ENCODE measurements at places on chromosomes 1 and 21.

- DNase-seq: no peak
Observed at GRCh38 chr1:10025354-10025753, 7.4 kb upstream of the UBE4B start.

DNA sequence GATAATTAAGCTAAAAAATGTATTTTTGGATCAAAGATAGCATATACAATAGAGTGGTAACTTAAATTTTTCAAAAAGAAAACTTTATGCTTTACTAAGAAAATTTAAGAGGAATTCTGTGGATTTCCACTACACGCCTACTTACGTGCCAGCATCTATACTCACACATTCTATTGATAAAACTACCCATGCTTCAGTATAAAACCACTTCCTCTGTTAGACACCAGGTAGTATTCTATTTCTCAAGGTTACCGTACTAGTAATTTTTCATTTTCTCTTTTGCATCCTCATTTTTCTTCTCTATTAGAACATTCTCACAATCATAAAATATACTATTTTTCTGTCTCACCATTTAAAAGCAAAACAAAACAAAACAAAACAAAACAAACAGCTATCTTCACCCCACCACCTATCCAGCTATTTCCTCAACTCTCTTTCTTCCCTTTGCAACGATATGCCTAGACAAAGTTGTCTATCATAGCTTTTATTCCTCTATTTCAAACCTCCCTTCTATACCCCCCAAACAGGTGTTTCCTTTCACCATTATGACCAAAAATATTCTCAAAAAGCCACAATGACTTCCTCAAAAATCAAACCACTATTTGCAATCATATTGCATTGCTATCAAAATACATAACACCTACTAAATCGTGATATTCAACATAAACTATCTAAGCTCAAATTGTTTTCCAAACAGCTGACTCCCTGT is 1652.0 kb downstream of the MRPL39 start:
- DNase-seq: no peak

GRCh38 chr1:47545912-47546483 is 108.2 kb downstream of the FOXD2 start:
- DNase-seq: no peak

DNA sequence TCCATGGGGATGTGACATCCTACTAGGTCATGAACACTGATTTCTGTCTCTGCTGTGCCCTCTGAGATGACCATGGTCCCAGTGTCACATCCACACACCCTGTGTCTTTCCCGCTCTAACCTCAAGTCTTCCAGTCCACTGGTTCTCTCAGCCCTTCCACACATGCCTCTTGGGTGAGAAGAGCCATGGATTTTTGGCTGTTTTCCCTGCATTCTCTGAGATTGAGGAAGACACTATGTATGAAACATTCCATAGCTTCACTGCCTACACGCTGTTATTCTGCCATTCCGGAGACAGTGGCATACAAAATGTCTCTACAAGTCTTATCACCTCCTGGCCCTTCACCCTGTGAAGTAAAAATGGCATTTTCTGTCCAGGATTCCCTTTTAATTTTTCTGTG is 247.3 kb downstream of the BACH1 start:
- DNase-seq: no peak

DNA sequence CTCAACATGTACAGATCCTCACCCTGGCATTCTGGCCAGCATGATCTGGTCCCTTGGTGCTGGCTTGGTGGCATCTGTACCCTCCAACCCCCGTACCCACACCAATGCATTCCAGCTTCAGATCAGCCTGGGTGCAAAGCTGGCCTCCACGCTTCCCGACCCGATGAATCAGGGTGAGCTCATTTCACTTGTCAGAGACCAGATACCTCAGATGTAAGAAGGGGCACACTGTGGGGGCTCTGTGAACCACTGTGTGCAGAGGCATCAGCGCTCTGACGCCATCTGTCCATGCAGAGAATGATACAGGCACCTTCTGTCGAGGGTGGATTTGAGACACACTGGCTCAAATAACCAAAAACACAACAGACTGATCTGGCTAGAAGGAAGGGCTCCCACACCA is 76.6 kb downstream of the DMRTB1 start:
- DNase-seq: no peak

DNA sequence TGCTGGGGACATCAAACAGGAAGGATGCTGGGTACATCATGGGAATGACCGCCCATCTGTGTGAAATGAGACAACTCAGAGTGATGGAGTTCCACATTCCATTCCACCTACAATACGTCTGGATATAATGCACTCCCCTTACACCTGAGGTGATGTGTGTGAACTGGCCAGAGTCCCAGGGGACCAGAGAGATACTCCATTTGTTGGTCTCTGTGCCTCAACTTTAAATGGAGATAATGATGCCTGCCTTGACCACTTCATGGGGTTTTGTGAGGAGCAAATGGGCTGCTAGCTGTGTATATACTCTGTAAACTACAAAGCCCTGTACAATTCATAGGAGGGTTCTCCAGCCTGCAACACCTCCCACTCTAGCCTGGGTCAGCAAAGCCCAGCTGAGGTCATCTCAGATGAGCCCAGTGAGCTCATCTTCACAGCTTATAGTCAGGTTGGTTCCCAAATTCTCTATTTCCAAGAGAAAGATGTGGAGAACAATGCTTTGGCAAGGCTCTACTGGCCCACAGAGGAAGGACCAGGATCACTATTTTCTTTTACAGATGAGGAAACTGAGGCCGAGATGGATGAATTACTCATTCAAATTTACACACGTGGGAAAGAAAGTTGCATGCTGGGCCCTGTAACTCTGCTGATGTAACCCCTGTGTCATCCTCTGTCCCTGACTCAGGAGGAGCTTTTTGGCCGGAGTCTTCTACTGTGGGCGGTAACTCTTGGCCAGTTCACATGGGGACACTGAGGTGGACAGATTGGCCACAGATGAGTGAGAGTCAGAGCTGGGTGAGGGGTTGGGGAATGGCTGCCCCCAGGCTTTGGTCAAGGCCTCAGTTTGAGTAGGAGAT is 105.6 kb upstream of the GCLM start:
- DNase-seq: no peak
